ENCODE measurements at places on chromosomes 12 and 14. TPM values are rescaled to one million over a fixed set of nuclear protein-coding genes. Genes with fewer than 3 reads are reported as not detected.

The BIN2 gene
- total RNA-seq, result 5.6 TPM

The LMNTD1 gene
- 1.2 TPM for total RNA-seq

The SLC39A5 gene
- total RNA-seq, result not detected

The YBX3 gene
- total RNA-seq, result 162 TPM

The CYP27B1 gene
- total RNA-seq, result 0.79 TPM

The PRIMA1 gene
- total RNA-seq, result 0.99 TPM

The BDKRB1 gene
- total RNA-seq, result 0.20 TPM

Measured in skin of body (tissue), 3 donors.